Trophoblast cell (in vitro differentiated cells and primary cell): ENCODE measurements at places on chromosomes 12 and 14.

GRCh38 chr12:108350511-108350910, 11.4 kb upstream of the CMKLR1 start:
- DNase-seq, result peak; percentile 87
- no peaks in the 10 kb centered on the region for H3K4me1 ChIP-seq
- no peak overlapping the region for H3K27ac ChIP-seq
- no peaks in the 10 kb centered on the region for H3K27me3 ChIP-seq

- H3K4me3 ChIP-seq, result no peak overlapping the region
- no peak overlapping the region for H3K27ac ChIP-seq
- H3K4me1 ChIP-seq, result peaks cover 19% of the 10 kb centered on the region
- no peaks in the 10 kb centered on the region for H3K36me3 ChIP-seq
- DNase-seq, result peak; percentile 62
- H3K27me3 ChIP-seq, result no peaks in the 10 kb centered on the region
These were observed 42.1 kb downstream of the KDM2B start for GRCh38 chr12:121538699-121539061.

- H3K4me3 ChIP-seq, result no peak overlapping the region
- H3K36me3 ChIP-seq, result no peaks in the 10 kb centered on the region
- H3K4me1 ChIP-seq, result no peaks in the 10 kb centered on the region
- no peaks in the 10 kb centered on the region for H3K27me3 ChIP-seq
- peak; percentile 22 for DNase-seq
- H3K27ac ChIP-seq, result no peak overlapping the region
These were observed 33.6 kb downstream of the PRORP start for GRCh38 chr14:35155962-35156361.

GRCh38 chr12:4068981-4069669, 195.9 kb upstream of the PARP11 start:
- no peak overlapping the region for H3K4me3 ChIP-seq
- H3K27me3 ChIP-seq, result no peaks in the 10 kb centered on the region
- no peak overlapping the region for H3K27ac ChIP-seq
- DNase-seq, result peak; percentile 61
- no peaks in the 10 kb centered on the region for H3K4me1 ChIP-seq

- H3K27me3 ChIP-seq, result no peaks in the 10 kb centered on the region
- no peak overlapping the region for H3K4me3 ChIP-seq
- no peaks in the 10 kb centered on the region for H3K4me1 ChIP-seq
These were observed 25.3 kb downstream of the PAH start for GRCh38 chr12:102891756-102892155.

DNA sequence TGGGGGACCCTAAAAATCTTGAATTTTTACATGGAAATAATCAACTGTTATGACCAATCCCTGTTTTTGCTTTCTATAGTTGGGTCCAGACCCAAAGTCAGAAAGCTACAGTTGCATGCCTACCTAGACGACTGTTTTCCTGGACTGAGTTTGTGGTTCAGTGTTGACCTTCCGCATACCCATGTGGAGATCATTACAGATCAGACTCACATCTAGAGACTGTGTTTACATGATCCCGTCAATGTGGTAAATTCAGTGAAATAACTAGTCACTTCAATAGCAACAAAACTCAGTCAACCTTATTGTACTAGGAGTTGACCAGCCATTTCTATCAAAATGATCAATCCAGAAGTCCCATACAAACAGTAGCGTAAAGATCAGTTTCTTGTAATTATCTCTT, 257.6 kb downstream of the EGLN3 start:
- H3K4me1 ChIP-seq, result no peaks in the 10 kb centered on the region
- no peak overlapping the region for H3K27ac ChIP-seq
- H3K27me3 ChIP-seq, result no peaks in the 10 kb centered on the region
- no peak overlapping the region for H3K4me3 ChIP-seq
- DNase-seq, result no peak
- no peaks in the 10 kb centered on the region for H3K36me3 ChIP-seq

- H3K4me1 ChIP-seq, result no peaks in the 10 kb centered on the region
- no peak for DNase-seq
- no peaks in the 10 kb centered on the region for H3K27me3 ChIP-seq
- peaks cover 10% of the 10 kb centered on the region for H3K36me3 ChIP-seq
- no peak overlapping the region for H3K4me3 ChIP-seq
- H3K27ac ChIP-seq, result no peak overlapping the region
These were observed 8.4 kb downstream of the DAD1 start for GRCh38 chr14:22580625-22581024.

GRCh38 chr12:115638733-115639647, 638.5 kb downstream of the MED13L start:
- H3K4me1 ChIP-seq, result peaks cover 12% of the 10 kb centered on the region
- DNase-seq, result no peak
- no peak overlapping the region for H3K4me3 ChIP-seq
- no peak overlapping the region for H3K27ac ChIP-seq
- H3K36me3 ChIP-seq, result no peaks in the 10 kb centered on the region

DNA sequence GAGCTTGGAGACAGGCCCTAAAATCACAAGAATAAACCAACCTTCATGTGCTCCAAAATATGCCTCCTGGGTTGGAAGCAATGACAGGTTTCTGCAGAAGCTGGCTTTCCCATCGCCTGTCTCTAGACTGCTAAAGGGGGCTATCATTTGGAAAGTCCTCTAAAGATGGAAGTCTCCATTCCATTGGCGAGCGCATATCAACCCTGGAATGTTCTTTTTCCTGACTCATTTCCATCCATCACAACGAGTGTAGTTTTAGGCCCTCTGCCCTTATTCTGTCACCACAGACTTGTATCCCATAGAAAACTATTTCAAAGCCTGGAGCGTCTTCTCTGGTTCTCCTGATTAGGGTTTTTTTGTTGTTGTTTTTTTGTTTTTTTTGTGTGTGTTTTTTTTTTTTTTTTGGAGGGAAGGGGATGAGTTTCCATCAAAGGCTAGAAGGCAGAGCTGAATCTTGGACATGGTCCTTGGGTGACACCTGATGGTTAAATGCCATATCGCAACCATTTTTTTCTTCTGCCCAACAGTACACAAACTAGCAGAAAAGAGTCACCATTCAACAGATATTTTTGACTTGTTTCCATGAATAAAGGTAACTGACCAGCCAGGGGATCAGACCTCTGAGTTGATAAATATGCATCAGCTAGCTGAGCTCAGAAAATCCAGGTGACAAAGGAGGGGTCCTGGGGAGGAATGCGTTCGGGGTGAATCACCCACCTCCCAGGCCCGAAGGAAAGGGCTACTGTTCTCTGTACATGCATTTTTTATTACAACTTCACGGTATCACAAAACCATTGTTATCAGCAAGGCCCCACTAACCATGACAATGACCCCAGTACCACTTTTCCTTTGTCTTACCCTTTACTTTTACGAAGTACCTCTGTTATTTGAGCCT, 40.5 kb downstream of the KCNA5 start:
- H3K27me3 ChIP-seq, result no peaks in the 10 kb centered on the region
- no peak overlapping the region for H3K27ac ChIP-seq
- H3K36me3 ChIP-seq, result no peaks in the 10 kb centered on the region
- DNase-seq, result peak; percentile 50
- H3K4me3 ChIP-seq, result no peak overlapping the region
- peaks cover 4% of the 10 kb centered on the region for H3K4me1 ChIP-seq

GRCh38 chr12:26044007-26044394, 80.8 kb downstream of the BHLHE41 start:
- H3K36me3 ChIP-seq, result no peaks in the 10 kb centered on the region
- H3K4me3 ChIP-seq, result no peak overlapping the region
- no peaks in the 10 kb centered on the region for H3K27me3 ChIP-seq
- DNase-seq, result no peak
- H3K27ac ChIP-seq, result no peak overlapping the region

DNA sequence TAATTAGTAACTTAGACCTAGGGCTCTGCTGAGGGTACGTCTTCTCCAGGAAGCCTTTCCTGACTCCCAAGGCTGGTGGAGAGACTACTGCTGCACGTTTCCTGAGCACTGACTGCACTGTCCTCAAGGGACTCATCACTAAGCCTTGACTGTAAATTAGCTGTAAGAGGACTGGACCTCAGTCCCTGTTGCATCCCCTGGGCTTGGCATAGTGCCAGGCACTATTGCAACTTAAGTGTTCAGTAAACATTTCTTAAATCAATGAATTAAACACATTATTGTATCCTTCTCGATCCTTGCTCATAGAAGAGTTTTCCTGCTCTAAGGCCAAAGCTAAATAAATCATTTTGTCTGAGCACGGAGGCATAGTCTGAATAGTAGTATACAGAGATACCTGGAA, 31.9 kb upstream of the IFNG-AS1 start:
- H3K4me1 ChIP-seq, result no peaks in the 10 kb centered on the region
- H3K36me3 ChIP-seq, result no peaks in the 10 kb centered on the region
- no peak overlapping the region for H3K4me3 ChIP-seq
- H3K27ac ChIP-seq, result no peak overlapping the region

- H3K4me3 ChIP-seq, result no peak overlapping the region
- DNase-seq, result no peak
These were observed 295.9 kb downstream of the DIO2 start for GRCh38 chr14:79915406-79915805.

DNA sequence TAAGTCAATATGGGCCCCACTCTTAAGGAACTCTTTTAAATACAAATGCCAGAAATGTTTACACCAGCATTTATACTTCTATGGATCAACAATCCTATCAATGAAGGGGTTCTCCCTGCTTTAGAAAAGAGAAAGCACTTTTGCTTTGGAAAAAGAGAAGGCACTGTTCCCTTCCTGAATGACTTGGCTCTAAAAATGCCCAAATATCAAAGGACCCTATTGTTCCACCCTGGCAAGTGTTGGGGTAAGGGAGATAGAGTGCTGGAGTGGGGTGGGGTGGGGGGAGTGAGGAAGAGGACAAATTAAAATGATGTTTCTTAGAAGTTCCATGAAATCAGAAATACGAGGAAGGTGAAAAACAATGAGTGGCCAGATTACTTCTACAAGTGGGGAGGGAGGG, 131.6 kb upstream of the GRIN2B start:
- DNase-seq, result no peak
- no peaks in the 10 kb centered on the region for H3K27me3 ChIP-seq
- no peaks in the 10 kb centered on the region for H3K4me1 ChIP-seq
- no peaks in the 10 kb centered on the region for H3K36me3 ChIP-seq
- H3K27ac ChIP-seq, result no peak overlapping the region

GRCh38 chr12:1367331-1368291, 226.8 kb downstream of the FBXL14 start:
- DNase-seq, result no peak
- no peak overlapping the region for H3K27ac ChIP-seq
- H3K4me1 ChIP-seq, result no peaks in the 10 kb centered on the region
- H3K4me3 ChIP-seq, result no peak overlapping the region

DNA sequence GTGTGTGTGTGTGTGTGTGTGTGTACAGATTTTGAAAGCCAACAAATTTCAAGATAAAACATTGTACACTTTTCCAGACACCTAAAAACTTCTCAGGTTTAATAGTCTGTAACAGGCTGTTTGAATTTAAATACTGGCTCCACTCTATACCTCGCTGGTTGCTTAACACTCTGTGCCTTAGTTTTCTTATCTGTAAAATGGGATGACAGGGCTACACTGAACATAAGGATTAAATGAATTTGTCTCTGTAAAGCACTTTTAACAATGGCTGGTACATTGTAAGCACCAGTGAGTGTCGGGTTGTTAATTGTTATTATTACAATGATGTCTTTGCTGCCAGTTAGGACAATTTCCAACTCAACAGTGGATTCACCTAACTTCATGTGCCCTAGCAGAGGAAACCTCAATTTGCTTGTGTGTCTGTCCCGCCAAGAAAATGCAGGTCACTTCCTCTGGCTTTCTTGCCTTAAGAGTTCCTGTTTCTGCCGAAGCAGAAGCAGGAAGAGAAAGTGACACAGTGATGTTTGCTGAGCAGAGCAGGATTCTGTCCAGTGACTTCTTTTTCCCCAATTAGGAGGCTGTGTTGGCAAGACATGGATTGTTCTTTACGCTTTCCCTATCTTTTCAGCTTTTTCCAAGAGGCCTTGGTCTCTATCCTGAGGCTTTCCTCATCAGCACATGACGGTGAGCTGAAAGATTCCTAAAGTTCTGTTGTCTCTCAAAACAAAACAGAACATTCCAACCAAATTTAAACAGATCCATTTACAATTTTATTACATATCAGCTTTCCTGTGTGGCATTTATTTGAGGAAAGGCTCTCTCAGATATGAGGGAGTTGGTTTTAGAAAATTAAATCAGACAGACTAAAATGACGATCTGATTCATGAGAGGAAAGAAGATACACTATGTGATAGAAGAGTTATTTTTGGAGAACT, 154.1 kb upstream of the ATP2B1 start:
- peak; percentile 25 for DNase-seq
- no peak overlapping the region for H3K4me3 ChIP-seq
- H3K27me3 ChIP-seq, result no peaks in the 10 kb centered on the region
- H3K36me3 ChIP-seq, result no peaks in the 10 kb centered on the region

DNA sequence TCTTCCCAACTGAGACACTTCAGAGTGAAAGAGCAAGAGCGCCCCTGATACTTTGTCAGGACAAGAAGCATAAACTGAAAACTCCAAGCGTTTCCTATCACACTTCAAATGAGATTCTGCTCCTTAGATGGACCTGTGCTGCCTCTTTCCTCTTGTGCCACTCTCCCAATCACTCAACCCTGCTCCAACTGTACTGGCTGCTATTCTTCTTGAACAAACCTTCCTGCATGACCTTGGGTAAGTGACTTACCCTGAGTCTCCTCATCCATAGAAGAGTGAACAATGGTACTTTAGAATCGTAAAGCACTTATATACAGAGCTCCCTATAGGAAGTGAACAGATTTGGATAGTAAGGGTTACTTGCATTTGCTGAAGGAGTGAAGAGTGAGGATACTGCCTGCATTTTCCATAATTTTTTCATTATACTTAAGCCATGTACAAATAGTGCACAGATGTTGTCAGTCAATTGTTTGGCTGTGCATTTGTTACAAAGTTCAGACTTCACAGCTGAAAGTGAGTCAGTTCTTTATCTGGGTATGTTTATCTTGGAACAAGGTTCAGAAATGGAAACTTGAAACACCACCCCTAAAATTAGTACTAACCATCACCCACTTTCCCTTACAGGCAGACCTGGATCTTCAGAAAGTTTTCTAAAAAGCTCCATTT, 10.8 kb downstream of the MTERF2 start:
- DNase-seq, result no peak
- no peaks in the 10 kb centered on the region for H3K4me1 ChIP-seq
- no peak overlapping the region for H3K4me3 ChIP-seq
- H3K36me3 ChIP-seq, result peaks cover 5% of the 10 kb centered on the region
- H3K27ac ChIP-seq, result no peak overlapping the region

- H3K27ac ChIP-seq, result no peak overlapping the region
- H3K27me3 ChIP-seq, result no peaks in the 10 kb centered on the region
- peaks cover 83% of the 10 kb centered on the region for H3K36me3 ChIP-seq
- no peak overlapping the region for H3K4me3 ChIP-seq
These were observed 81.4 kb downstream of the ACTN1 start for GRCh38 chr14:68897559-68898155.

- peak overlapping the region; percentile 80 for H3K4me3 ChIP-seq
- H3K27ac ChIP-seq, result no peak overlapping the region
- H3K36me3 ChIP-seq, result peaks cover 2% of the 10 kb centered on the region
These were observed 1.6 kb downstream of the CRIP2 start for GRCh38 chr14:105476097-105476830.

GRCh38 chr12:583251-583869, 79.9 kb downstream of the NINJ2 start:
- H3K4me3 ChIP-seq, result no peak overlapping the region
- no peaks in the 10 kb centered on the region for H3K27me3 ChIP-seq
- no peak for DNase-seq
- H3K36me3 ChIP-seq, result no peaks in the 10 kb centered on the region
- H3K4me1 ChIP-seq, result peaks cover under 1% of the 10 kb centered on the region
